ENCODE measurements at places on chromosomes 13 and 19.

DNA sequence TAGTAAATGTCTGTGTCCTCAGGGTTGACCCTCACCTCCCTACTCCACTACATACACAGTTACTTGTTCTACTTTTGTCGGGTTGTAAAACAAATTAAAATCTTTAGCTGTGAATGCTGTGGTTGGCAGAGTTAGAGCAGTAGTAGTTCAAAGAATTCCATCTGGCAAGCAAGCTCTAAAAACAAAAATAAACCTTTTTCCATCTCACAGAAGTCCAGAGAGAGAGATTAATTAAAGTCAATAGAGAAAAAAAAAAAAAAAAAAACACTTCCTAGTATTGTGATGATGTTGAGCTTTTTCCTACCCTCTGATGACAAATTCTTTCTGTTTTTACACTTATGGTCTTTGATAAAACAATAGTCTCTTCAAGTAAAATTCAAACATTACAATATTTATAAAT is 338.4 kb downstream of the PCDH17 start:
- no peak for DNase-seq

- DNase-seq, result no peak
Observed at GRCh38 chr13:50460358-50460757, 383.1 kb downstream of the DLEU7 start.

DNA sequence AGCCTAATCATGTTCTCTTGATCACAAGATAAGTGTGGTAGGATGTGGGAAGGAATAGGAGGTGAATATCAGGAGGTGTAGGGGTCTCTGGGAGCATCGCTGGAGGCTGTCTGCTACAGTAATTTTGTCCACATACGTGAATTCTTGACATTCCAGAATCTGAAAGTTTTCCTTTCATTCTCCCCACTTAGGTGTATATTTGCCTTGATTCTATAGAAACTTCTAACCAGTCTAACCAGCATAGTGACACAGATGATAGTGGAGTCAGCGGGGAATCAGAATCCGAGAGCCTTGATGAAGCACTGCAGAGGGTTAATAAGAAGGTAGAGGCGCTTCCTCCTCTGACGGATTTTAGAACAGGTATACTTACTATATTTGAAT is 106.4 kb downstream of the RNF17 start:
- DNase-seq, result no peak

DNA sequence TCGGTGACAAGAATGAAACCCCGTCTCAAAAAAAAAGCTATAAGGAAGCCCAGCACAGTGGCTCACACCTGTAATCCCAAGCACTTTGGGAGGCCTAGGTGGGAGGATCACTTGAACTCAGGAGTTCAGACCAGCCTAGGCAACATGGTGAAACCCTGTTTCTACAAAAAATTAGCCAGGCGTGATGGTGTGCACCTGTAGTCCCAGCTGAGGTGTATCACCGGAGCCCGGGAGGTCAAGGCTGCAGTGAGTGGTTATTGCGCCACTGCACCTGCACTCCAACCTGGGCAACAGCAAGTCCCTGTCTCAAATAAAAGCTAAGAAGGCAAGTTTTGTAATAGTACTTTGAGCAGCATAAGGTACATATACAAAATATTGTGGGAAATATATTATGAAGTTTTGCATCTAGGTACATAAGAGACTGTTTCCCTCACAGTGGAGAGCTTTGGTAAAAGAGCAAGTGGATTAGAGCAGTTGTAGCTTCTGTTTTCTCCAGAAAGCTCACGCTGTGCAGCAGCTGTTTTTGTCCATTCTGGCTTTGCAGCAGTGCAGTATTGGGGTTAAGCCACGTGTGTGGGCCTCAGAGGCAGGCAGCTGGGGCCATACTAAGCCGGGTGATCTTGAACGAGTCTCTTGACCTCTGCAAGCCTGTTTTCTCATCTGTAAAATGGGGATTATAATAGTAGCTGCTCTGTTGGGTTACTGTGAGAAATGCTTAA is 35.4 kb downstream of the ARHGAP35 start:
- DNase-seq, result no peak

DNA sequence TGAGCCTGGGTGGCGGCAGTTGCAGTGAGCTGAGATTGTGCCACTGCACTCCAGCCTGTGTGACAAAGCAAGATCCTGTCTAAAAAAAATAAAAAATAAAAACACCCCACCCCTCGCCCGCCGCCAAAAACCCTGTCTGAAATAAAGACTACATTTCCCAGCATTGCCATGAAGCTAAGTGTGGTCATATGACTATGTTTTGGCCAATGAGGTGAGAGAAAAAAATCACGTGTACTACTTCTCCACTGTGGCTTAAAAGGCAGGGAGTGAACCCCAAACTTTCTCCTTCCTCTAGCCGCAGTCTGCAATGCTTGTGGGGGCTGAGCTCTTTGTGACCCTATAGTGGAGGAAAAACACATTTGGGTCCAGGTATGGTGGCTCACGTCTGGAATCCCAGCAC is 54.9 kb downstream of the COLGALT1 start:
- DNase-seq, result no peak

DNA sequence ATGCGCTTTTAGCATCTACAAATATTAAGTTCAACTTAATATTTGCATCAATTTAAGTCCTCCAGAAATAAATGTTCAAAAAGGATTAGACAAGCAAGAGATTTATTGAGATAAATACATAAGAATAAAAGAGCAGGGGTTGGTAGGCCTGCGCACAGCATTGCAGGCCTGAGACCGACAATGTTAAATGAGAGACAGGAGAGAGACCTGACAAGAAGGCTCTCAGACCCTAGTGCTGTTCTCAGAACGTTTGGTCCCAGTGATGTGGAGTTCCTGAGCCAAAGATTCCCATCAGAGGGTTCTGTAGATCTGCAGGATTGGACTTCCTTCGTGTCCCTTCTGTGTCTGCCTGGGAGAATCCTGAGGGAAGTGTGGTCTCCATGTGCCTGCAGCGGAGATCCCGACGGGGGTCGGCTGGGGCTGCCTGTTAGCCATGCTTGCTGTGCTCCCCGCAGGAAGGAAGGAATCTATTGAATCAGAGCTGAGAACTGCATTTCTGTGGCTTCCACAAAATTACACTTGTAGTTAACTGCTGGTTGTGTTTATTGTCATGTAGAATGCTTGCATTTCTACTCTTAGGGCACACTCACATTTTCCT is 369.9 kb upstream of the SLC10A2 start:
- no peak for DNase-seq

DNA sequence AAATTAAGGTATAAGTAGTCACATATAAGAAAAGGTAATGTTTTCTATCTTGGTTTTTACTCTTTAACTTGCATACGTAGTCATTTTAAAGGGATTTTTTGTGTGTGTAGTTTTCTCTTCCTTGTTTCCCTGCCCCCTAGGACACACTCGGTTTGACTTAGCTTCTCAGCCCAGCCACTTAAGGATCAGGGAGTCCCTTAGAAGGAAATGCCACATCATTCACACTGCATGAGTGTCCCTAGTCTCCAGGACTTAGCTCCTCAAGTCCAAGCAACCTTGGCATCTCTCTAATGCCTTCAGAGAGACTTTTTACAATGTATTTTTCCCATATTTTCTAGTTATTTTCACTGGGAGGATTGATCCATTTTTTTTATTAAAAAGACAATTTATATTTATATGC is 1407.7 kb downstream of the EFNB2 start:
- DNase-seq, result no peak

DNA sequence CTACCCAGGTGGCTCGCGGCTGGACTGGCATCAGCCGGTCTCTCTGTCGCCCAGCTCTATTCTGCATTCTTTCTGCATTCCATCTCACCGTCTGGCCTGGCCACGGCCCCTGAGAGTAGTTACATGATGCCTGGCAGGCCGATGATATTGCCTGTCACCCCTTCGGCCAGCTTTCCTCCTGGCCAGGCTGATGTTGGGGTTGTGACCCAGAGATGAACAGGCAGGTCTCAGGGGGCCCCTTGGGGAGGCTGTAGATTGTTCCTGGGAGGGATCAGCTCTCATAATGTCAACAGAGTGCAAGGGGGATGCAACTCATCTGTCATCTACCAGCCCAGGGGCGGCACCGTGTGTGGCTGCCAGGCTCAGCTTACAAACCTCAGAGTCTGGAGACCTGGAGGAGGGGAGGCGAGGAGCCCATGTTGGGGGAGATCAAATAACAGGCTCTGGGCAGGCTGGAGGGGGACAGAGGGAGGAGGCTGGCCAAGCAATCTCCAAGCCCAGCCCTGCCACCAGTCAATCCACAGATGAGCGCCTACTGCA is 13.6 kb upstream of the FBXO17 start:
- no peak for DNase-seq

GRCh38 chr13:101127741-101128353 is 288.5 kb downstream of the NALCN start:
- no peak for DNase-seq

- DNase-seq, result no peak
Observed at GRCh38 chr13:44969551-44970484, 19.5 kb downstream of the NUFIP1 start.

- DNase-seq, result no peak
Observed at GRCh38 chr13:33828431-33829129, 10.6 kb downstream of the RFC3 start.

DNA sequence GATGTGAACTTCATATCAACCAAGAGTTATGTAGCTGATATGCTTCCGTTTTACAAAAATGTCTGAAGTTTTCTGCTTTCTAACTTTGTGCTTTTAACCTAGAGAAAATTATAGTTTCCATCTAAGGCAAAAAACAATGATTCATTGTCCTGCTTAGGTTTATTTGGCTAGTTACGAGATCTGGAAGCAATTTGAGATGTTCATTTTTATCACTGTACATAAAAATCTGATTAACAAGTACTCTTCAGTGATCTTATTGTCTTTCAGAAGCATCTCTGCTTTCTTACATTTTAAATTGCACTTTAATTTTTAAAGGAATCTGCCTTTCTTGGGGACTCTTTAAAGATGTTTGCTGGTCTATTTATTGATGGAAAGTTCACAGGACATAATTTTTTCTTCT is 188.1 kb downstream of the RFC3 start:
- no peak for DNase-seq

- DNase-seq, result no peak
Observed at GRCh38 chr19:13016628-13017305, 21.5 kb downstream of the NFIX start.

- DNase-seq, result peak; percentile 38
Observed at GRCh38 chr19:52248241-52248640, 21.1 kb upstream of the ZNF766 start.

DNA sequence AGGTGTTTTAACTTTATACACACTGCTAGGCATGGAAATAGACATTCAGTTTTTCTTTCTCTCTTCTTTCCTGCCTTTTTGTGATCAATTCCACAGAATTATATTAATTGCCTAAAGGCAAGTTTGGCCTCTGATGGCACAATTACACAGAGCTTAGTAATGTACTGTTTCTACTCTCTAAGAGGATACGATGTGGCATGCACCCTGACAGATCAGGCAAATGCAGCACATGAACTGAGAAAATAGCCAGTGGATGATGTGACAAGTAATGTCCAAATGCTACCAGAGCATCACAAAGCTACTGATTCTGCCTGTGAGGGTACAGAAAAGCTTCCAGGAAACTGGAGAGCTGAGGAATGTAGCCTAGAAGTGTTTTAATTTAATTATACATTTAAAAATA is 233.8 kb upstream of the PRR20A start:
- no peak for DNase-seq

GRCh38 chr19:51246164-51246552 is 4.7 kb upstream of the SIGLECL1 start:
- DNase-seq, result no peak

GRCh38 chr19:44847144-44848035 is 1.3 kb downstream of the NECTIN2 start:
- no peak for DNase-seq

DNA sequence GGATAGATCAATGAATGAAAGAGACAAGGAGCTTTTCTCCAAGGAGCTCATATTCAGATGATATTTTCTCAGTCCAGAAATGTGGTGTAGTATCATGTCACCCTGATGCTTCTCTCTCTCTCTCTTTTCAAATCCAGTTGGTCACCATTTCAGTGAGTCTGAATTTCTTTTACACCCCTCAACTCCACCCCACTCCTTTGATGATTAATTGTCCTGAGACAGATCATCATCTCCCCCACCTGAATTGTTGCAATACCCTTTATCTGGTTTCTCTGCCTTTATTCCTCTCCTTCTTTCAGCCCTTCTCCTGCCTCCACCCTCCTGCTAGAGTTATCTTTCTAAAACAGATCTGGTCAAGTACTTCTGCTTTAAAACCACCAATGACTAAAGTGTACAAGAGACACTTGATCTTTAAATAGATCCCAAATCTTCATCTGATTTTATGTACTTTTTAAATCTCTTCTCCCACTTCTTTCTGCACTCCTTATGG is 299.8 kb downstream of the KLF5 start:
- DNase-seq, result no peak

GRCh38 chr19:46689358-46689757 is 27.6 kb downstream of the PRKD2 start:
- no peak for DNase-seq

DNA sequence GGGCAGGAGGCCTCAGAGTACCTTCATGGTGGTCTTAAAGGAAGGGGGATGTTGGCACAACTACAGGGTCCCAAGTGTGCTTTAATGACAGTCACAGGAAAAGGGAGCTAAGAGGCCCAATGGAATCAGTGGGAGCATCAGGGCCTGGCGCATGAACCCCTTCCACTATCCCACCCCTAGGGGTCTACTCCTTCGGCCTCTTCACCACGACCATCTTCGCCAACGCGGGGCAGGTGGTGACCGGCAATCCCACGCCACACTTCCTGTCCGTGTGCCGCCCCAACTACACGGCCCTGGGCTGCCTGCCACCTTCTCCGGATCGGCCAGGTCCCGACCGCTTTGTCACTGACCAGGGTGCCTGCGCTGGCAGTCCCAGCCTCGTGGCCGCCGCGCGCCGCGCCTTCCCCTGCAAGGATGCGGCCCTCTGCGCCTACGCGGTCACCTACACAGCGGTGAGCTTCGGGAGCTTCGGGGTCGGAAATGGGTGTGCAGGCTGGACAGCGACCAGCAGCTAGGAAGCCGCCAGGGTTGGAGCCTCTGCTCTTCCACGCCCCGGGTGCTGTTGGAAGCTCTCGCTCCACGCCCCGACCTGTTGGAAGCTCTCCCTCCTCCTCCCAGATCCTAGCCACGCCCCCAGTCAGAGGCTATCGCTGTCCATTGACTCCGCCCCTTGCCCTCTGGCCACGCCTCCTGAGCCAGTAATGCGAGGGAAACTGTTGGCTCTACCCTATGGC is 6.0 kb downstream of the PLPPR2 start:
- no peak for DNase-seq

All from stimulated activated CD8-positive, alpha-beta memory T cell treated with anti-CD3 and anti-CD28 coated beads, Interleukin-4, amount 100 ng/mL, for 4 hours (primary cell).